ELF-1 (cell line): ENCODE measurements at places on chromosomes 2 and 18.
A peak's percentile ranks its signal among the peaks of the same experiment; 100 is the strongest.

DNA sequence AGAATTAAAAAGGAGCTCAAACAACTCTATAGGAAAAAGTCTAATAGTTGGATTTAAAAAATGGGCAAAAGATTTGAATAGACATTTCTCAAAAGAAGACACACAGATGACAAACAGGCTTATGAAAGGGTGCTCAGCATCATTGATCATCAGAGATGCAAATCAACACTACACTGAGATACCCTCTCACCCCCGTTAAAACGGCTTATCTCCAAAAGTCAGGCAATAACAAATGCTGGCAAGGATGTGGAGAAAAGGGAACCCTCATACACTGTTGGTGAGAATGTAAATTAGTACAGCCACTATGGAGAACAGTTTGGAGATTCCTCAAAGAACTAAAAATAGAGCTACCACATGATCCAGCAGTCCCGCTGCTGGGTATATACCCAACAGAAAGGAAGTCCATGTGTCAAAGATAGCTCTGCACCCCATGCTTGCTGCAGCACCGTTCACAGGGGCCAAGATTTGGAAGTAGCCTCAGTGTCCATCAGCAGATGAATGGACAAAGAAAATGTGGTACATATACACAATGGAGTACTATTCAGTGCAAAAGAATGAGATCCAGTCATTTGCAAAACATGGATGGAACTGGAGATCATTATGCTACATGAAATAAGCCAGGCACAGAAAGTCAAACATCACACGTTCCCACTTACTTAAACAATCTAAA lies 46.7 kb upstream of the B3GNT7 start:
- DNase-seq = no peak

- no peak for DNase-seq
Measured at GRCh38 chr2:180524499-180524898, 455.9 kb upstream of the UBE2E3 start.

- no peak for DNase-seq
Measured at GRCh38 chr2:174327841-174328113, 7.0 kb upstream of the SP9 start.

GRCh38 chr2:233063976-233064411 lies 3.9 kb downstream of the INPP5D start:
- no peak for DNase-seq

DNA sequence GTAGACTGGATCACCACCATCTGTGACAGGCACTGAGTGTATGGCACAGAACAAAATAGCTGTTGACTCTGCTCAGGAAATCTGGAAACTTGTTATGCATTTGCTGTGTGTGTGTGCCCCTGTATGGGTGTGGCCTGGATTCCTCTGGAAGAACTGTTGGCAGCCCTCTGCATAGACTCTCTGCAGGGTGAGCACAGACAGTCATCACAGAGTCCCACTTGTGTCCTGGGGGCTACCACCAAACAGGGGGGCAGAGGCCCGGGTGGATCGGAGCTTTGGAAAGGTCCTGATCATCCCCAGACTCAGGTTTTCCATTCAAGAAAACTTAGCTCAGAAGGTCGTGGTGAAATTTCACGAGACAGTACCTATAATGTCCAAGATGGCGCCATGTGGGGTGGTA lies 258.6 kb downstream of the SOX11 start:
- DNase-seq = no peak

- DNase-seq = no peak
Measured at GRCh38 chr2:189327879-189328847, 113.1 kb upstream of the WDR75 start.

DNA sequence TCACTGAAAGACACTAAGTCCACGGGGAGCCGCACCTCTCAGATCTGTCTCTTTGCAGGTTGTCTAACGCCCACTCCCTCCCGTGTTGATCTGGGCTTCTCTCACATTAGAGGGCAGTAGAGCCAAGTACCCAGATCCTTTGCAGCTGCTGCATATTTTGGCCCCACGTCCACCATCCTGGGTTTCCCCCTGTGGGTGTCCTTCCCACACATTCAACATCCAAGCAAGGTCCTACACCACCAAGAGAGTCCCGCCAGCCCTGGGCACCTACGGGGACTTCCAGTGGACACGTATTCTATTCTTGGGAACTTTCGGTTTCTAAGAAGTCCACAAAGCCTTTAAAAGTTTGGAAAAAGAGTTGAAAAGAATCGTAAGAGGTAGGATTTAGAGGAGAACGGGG lies 116.6 kb downstream of the ATL2 start:
- DNase-seq = no peak

DNA sequence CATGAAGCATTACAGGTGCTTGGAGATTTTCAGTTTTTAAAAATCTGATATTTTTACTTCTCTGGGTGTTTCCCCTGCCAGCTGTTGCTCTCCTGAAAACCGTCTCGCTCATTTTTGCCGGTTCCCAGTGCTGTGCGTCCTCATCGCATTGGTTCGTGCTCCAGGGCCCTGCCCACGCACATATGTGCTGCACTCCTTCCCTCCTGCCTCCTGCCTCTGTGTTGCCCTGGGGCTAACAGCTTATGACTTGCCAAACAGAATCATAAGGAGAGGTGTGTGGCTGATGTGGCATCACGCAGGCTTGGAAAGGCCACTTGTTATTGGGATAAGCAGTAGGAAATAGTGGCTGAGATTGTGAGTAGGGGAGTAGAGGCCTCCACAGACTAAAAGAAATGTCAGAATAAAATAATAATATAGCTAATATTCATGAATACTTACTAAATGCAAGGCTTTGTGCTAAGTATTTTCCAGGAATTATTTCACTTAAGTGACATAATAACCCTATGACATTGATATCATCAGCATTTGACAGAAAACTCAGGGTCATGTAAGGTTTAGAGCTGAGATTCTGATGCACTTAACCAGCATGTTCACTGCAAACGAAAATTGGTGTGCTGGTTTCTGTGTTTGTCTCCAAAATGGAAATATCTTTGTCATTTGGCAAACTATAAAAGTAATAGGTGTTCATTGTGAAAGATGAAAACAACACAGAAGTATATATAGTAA lies 53.5 kb downstream of the SLC4A1AP start:
- DNase-seq = no peak

GRCh38 chr2:158723921-158724802 lies 71.0 kb upstream of the DAPL1 start:
- DNase-seq = peak; percentile 83

GRCh38 chr2:86700690-86701089 lies 19.4 kb upstream of the RMND5A start:
- DNase-seq = no peak

GRCh38 chr2:106561356-106561755 lies 74.2 kb downstream of the CD8B2 start:
- DNase-seq = no peak

GRCh38 chr18:28045880-28046279 lies 131.1 kb downstream of the CDH2 start:
- DNase-seq = no peak

DNA sequence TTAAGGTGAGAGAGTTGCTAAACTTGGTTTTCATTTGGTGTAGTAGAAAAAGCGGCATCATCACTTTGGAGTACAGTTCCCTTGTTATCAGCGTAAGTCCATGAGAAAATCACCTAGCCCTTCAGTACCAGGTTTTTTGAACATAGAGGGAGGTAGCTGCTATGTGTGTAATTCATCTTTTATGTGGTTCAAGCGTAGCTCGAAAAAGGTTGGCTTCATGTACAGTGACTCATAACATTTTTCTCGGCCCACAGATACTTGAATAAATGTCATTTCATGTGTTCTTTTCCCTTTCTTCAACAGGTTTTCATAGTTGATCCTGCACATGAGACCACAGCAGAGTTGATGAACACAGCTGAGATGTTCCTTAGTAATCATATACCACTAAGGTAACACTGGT lies 43.6 kb downstream of the UGGT1 start:
- DNase-seq = no peak

- DNase-seq = no peak
Measured at GRCh38 chr18:43022874-43023273, 92.6 kb downstream of the RIT2 start.

GRCh38 chr2:196535742-196536141 lies 103.8 kb upstream of the CCDC150 start:
- no peak for DNase-seq

DNA sequence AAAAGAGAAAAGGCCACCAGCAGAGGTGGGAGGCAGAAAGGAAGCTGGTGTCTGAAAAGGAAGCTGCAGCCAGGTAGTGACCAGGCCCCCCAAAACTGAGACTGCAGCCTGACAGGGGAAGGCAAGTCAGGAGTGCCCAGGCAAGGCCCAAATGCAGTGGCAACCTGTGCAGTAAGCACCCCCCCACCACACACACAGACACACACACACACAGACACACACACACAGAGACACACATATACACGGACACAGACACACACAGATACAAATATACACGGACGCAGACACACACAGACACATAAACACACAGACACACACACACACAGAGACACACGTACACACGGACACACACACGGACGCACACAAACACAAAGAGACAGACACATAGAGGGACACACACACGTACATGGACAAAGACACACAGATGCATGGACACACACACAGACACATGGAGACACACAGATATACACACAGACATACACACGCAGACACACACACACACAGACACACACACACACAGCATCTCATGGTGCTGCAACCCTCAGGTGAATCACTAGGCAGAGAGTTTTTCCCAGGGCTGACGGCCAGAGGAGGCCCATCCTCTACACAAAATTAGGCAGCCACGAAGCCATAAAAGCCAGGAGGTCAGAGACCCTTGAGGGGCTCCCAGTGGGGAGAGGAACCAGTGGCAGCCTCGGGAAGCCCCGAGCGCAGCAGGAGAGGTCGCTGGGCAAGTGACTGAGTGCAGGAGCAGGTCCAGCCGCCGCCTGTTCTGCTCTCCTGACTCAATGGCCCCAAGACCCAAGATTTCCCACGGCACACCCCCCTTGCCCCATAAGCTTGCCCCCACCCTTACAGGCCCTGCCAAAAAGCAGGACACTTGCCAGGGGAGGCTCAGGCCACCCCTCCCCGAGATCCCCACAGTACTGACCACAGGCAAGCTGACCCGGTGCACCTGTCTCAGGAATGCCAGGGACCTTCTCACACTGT lies 6.3 kb downstream of the SDC1 start:
- DNase-seq = no peak

- DNase-seq = no peak
Measured at GRCh38 chr2:218402491-218402901, 2.8 kb downstream of the CTDSP1 start.

- peak; percentile 64 for DNase-seq
Measured at GRCh38 chr2:43251171-43251731, 24.8 kb upstream of the ZFP36L2 start.

DNA sequence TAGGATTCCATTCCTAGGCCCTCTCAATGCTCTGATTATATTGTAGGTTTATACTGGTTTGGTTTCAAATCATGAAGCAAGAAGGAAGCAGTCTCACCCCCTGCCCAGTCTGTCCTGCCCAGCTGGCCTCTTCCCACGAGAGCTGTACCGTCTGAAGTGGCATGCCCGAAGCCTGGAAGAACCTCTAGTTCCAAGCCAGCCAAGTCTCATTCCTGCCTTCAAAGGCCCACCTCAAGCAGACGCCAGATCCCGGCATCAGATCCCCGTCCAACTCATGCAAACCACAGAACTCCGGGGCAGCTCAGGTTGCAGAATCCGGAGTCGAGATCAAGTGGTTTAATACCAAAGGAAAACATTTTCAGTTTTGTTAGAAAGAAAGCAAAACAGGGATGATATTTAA lies 234.4 kb downstream of the LPIN1 start:
- no peak for DNase-seq

GRCh38 chr2:64522843-64523428 lies 1.2 kb upstream of the AFTPH start:
- DNase-seq = peak; percentile 10

GRCh38 chr18:10033016-10033399 lies 119.2 kb downstream of the VAPA start:
- DNase-seq = no peak

GRCh38 chr2:137937778-137938177 lies 26.5 kb upstream of the HNMT start:
- DNase-seq = peak; percentile 14
